ENCODE measurements at places on chromosomes 2 and 18. TPM values are rescaled to one million over a fixed set of nuclear protein-coding genes. Genes with fewer than 3 reads are reported as not detected.

SLC14A1 gene
- 1.2 TPM for total RNA-seq

KYNU gene
- 12.0 TPM for total RNA-seq

CYP27A1 gene
- total RNA-seq: 20.5 TPM

CD8B gene
- total RNA-seq: 0.67 TPM

MREG gene
- total RNA-seq: 5.7 TPM

INHBB gene
- 54.8 TPM for total RNA-seq

ONECUT2 gene
- total RNA-seq: 0.32 TPM

GRCh38 chr2:73034661-73035375 lies 36.7 kb downstream of the SFXN5 start:
- no peak for DNase-seq

DNA sequence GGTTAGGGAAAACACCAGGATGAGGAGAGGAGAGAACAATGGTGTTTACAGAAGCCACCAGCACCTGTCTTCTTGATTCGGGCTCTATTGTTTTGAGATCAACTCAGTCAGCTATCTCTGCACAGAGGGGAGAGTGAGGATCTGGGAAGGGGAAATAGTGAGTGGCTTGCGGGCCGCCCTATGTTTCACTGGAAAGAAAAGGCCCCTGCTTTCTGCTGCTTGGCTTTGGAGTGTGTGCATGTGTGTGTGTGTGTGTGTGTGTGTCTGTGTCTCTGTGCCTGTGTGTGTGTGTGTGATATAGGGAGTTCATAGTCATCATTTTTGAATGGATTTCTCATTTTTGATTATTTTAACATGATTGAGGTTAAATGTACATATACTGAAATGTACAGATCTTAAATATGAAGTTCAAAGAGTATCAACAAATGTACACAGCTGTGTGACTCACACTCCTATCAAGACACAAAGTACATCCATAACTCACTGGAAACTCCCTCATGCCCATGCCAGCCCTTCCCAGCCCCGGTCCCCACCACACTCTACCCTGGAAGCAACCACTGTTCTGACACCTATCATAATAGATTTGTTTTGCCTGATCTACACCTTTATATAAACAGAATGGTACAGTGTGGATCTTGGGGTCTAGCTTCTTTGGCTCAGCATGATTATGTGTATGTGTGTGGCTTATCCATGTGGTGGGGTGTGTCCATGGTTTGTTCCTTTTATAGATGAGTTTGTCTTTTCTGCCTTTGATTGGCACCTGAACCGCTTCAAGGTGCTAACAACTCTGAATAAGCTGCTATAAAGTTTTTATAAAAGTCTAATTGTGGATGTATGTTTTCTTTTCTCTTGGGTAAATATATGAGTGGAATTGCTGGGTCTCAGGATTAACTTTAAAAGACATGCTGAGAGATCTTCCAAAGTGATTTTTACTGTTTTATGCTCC lies 258.3 kb downstream of the SETBP1 start:
- DNase-seq: no peak

- no peak for DNase-seq
These were observed 47.0 kb downstream of the PROC start for GRCh38 chr2:127465258-127465657.

- DNase-seq: no peak
These were observed 135.1 kb downstream of the RIT2 start for GRCh38 chr18:42980426-42980825.

DNA sequence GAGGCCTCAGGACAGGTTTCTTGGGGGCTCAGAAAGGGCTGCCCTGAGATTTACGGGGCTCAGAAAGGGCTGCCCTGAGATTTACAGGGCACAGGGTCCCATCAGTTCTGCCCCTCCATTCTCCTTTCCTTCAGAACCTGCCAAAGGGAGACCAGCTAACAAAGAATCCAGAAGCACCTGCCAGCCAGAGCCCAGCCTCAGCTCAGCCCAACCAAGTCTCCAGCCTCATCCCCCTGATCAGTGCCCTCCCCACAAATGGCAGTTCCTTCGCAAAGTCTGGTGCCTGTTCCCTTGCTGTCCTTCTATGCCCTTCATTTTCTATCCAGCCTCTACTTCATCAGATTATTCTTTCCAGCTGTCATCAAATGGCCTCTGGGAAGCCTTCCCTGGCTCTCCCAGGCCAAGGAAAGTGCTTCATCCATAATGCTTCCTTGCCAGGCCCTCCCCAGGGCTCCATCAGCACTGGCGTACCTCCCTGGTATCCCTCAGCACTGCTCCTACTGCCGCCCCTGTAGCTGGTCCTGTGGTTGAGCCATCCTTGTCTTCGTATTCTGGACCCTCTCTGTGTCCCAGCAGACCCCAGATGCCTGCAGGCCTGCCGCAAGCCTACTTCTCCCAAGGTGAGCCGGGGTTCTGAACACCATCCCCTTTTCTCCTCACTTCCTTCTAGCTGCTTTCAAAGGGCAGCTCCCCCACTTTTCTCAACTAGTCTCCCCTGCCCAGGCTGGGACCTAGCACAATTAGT lies 96.2 kb upstream of the EPAS1 start:
- DNase-seq: no peak

DNA sequence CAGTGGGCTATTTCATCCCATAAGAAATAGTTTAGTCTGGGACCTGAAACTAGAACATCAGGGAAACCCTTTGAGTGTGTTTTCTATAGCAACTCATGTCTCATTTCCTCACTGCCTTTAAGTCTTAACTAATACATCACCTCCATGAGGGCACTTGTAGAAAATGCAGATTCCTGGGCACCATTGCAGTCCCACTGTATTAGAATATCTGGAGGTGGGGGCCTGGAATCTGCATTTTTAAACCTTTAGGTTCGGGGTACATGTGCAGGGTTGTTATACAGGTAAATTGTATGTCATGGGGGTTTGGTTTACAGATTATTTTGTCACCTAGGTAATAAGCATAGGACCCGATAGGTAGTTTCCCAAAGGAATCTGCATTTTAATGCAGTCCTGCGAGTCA lies 87.4 kb downstream of the ARHGEF33 start:
- no peak for DNase-seq

- no peak for DNase-seq
These were observed 242.2 kb downstream of the ZNF516 start for GRCh38 chr18:76252880-76253279.

DNA sequence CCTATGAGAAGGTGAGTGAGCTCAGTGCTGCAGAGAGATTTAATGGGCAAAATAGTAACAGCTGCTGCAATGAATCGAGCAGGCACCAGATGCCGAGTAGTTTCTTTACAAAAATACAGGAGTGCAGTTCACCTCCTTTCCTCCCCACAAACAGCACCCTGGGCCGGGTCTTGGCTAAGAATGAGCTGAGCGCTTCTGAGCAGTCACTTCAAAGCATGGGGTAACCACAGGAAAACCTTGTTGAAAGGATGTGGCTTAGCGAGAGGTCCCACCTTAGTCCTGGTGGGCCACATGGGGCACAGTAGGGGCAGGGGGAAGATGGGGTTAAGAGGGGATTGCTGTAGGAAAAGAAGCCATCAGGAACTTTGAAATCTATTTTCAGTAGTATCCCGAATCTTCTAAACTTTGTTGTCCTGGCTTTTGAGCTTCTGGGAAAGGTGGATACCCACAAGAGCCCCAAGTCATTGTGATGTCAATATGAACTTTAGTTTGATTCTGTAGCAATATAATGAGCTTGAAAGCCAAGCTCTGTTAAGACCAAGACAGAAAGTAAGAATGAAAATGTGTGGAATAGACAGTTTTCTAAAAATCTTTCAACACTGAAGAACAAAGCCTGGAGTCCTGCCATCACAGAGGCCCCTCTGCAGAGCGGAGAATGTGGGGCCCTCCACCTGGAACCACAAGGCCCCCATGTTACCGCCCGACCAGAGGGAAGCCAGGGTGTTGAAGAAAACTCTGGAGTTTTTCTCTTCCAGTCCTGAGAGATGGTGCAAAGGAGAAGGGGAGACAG lies 101.0 kb upstream of the ZNF236 start:
- no peak for DNase-seq

DNA sequence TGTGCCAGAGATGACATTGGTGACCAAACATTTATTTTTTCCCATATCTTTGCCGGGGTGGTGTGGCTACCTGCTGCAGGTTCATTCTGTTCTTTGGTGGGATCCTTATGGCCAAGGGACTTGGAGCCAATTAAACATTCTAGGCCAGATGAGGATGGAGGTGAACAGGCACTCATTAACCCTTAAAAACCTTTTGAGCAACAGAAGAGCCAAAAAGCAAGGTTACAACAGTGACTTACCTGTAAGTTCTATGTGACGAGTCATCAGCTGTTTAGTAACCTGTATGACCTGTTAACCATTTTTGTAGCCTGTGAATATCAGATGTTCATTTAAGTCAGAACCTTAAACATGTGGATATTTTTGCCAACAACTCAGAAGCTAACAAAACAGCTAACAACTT lies 105.6 kb downstream of the XRCC5 start:
- DNase-seq: no peak

All from mesenteric fat pad (tissue), 1 donor.